ENCODE measurements at places on chromosomes 1 and 21.

DNA sequence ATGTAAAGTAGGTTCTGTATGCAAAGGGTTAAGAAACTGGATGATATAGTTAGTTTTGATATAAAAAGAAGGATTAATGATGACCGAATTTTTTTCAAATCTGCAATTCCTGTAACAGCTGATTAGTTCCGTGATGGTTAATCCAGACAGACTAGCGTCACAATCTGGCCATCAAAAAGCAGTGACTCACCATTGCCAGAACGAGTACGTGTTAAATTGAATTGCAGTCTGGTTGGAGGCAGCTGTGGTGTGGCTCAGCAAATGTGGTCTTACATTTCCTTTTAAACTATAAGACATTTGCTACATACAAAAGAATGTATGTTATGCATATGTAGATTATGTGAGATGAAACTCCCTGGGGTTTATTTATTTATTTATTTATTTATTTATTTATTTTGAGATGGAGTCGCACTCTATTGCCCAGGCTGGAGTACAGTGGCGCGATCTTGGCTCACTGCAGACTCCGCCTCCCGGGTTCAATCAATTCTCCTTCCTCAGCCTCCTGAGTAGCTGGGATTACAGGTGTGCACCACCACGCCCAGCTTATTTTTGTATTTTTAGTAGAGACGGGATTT, 139.8 kb downstream of the RYR2 start:
- DNase-seq, result no peak

DNA sequence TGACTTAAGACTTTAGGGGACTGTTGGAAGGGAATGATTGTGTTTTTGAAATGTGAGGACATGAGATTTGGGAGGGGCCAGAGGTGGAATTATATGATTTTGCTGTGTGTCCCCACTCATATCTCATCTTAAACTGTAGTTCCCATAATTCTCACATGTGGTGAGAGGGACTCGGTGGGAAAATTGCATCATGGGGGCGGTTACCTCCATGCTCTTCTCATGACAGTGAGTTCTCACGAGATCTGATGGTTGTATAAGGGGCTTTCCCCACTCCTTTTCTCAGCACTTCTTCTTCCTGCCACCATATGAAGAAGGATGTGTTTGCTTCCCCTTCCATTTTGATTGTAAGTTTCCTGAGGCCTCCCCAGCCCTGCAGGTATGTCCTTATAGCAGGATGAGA, 35.0 kb upstream of the SCAF4 start:
- no peak for DNase-seq

- peak; percentile 65 for DNase-seq
These were observed 31.0 kb upstream of the IL10 start for GRCh38 chr1:206803221-206803730.

GRCh38 chr1:119651133-119651532, 3.1 kb upstream of the ZNF697 start:
- no peak for DNase-seq

DNA sequence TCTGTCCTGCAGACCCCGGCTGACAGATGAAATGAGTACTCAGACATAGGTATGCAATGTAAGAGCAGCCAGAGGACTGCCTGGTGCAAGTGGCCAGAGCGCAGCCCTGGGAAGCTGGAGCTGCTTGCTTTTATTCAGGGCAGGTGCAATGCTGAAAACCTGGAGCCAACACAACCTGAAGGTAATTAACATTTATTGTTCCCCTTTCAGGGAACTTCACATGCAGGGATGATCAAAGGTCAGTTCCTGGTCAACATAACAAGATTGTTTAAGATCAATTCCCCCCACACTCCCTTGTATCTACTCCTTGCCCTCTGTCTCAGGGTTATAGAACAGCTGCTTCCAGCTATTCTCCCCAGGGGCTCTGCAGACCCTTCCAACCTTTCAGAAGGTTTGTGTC, 48.7 kb upstream of the PRELP start:
- no peak for DNase-seq

GRCh38 chr1:218377143-218377660, 32.1 kb downstream of the TGFB2 start:
- no peak for DNase-seq

DNA sequence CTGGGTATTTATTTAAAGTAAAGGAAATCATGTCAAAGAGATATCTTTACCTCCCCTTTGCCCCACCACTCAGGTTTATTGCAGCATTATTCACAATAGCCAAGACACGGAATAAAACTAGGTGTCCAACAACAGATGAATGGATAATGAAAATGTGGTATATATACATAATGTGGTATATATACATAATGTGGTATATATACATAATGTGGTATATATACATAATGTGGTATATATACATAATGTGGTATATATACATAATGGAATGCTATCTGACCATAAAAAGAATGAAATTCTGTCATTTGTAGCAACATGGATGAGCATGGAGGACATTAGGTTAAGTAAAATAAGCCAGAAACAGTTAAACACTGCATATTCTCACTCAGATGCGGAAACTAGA, 262.6 kb upstream of the PLXNA2 start:
- DNase-seq, result no peak

DNA sequence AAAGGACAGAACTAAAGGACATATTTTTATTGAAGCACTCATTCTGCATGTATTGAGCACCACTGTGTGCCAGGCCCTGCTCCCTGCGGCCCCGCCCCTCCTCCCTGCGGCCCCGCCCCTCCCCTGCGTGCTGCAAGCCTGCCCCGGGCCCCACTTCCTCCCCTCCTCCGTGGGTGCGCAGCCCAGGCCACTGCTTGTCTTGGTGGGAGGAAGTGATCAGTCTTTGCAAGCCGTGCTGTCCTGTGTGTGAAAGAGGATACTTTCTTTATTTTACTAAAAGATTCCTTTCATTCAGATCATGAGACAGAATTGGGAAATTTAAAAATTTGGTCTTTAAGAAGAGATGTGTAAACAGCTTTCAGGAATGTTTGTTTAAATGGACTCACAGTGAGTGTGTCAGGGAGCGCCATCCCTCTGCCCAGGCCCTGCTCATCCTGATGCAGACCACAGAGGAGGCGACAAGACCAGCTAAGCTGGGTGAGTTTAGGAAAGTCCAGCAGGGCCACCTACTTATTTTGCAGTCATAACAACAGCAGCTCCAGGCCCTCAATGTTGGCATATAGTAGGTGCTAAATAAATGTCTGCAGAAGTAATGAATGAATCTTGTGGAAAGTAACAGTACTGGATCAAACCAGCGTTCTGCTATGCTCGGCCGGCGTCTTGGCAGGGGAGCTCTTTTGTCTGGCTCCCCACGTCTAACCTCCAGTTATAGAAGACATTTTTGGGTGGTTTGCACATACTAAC, 88.3 kb upstream of the SELENON start:
- DNase-seq, result peak; percentile 29

DNA sequence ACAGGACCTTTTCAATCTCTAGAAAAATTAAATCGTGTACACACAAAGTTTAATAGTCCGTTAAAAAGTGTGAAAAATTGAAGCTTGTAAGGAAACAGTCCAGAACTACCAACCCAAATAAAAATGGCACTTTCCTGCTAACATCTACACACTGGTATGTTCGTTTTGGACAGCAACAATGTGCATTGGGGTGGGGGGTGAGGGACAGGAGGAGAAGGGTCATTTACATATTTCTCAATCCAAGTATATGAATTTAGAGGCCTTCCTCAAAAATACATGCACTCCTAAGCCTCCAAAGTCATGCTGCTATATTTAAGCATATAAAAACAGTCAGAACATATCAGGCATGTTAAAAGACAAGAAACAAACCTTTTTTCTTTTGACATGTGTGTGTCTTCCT, 2.5 kb downstream of the PPP1R15B start:
- DNase-seq, result no peak

- DNase-seq, result peak; percentile 63
These were observed 4.9 kb upstream of the TNFRSF1B start for GRCh38 chr1:12161662-12162458.

- no peak for DNase-seq
These were observed 243.4 kb downstream of the ADGRL2 start for GRCh38 chr1:82044111-82044510.

- no peak for DNase-seq
These were observed 52.4 kb downstream of the PDE9A start for GRCh38 chr21:42705746-42706374.

DNA sequence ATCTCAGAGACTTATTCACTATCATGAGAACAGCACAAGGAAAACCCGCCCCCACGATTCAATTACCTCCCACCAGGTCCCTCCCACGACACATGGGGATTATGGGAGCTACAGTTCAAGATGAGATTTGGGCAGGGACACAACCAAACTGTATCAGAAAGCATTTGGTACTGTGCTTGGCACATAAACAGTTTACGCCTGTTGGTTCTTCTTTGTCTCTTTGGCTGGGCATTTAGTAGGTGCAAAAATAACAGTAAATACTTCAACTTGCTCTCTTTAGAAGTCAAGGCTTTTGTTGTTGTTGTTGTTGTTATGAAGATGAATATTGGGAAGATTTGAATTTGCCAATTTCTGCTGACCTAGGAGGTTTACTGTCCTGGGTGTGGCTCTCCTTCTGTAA, 175.4 kb upstream of the IGSF21 start:
- no peak for DNase-seq

DNA sequence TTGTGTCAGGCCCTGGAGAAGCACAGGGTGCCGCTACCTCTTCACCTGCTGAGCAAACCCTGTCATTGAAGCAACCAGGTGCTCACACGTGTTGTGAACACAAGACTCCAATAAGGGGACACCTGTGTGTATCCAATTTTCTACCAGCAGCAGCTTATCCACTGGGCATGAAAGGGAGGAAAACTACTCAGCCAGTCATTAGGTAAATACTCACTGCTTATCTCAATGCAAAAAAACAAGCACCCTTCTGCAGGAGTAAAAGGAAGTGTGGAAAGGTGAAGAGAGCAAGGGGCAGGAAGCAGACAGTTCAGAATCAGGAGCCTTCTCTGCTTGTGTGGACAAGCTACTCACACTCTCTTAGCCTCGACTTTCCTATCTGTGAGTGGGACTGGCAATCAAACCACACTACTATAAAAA, 148.9 kb downstream of the ETS2 start:
- DNase-seq, result no peak

DNA sequence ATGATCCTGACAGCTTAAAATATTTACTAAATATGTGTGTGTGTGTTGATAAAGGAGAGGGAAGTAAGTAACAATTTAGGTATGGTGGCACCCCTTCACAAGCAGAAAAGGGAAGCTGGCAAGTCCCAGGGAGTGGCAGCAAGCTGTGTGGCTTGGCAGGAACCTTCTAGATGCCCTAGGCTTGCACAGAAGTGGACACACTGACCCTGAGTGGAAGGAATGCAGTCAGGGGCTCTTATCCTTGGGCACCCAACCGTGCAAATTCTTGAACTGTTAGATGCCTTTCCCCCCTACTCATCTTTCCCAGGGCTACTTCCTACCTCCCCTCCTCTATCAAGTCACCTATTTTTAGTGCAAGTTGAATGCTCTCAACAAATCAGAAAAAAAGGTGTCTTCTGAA, 18.9 kb downstream of the ACP6 start:
- DNase-seq, result no peak

- no peak for DNase-seq
These were observed 5.3 kb downstream of the PADI2 start for GRCh38 chr1:17113963-17114362.

- DNase-seq, result no peak
These were observed 9.1 kb downstream of the KCNT2 start for GRCh38 chr1:196598942-196599748.

DNA sequence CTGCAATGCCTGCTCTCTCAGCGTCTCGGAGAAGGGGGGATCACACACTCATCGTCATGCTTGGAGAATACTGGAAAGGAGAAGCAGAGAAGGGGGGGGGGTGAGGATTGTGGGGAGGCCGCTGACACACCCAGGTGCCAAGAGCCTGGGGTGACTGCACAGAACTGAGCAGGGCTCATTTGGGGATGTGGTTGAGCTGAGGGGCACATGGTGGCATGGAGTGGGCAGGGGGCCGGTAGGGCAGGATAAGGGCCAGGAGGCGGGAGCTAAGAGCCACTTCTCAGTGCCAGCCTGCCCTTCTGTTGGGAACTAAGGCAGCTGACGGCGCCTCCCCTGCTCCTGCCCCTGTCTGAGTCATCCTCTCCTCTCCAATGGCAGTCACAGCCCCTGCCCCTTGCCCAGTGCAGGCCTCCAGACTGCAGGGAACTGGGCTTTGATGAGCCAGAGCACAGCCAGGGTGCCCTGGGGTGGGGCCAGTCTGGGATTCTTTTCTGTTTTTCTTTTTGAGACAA, 27.2 kb downstream of the MRPL37 start:
- no peak for DNase-seq

- no peak for DNase-seq
These were observed 22.4 kb upstream of the ASB17 start for GRCh38 chr1:75954586-75954985.

DNA sequence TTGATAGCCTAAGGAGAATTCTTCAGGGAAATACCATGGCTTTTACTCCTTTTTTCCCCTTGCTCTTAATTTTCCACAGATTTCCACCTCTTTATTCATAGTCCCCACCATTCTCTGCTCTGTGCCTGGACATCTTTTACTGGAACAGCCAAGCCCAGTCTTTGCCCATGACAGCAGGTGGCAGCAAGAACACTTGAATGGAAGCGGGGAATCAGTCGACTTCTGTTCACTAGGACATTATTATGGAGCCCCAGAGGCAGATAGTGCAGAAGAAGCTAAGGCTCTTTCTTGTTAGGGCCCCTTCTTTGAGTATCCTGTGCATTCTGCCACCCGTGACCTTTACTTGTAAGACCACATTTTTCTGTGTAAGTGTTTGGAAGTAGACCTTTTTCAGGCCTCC, 6.3 kb downstream of the OR14I1 start:
- DNase-seq, result no peak

DNA sequence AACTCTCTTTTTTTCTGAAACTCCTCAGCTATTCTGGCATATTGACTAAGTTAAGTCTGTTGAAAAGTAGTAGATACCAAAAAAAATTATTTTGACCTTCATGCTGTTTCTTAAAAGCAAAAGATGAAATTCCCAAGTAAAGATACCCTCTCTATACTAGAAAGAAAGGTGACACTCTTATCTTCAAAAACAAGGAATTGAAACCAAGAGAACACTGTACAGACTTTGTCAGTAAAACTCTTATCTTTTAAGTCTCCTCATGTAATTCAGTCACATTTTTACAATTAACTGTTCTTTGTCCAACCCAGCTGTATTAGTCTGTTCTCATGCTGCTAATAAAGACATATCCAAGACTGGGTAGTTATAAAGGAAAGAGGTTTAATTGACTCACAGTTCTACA, 496.2 kb downstream of the LTN1 start:
- DNase-seq, result no peak

- DNase-seq, result no peak
These were observed 108.1 kb upstream of the COG2 start for GRCh38 chr1:230534224-230534623.

GRCh38 chr21:45992301-45993209, 11.0 kb downstream of the COL6A1 start:
- DNase-seq, result no peak
